ENCODE measurements at places on chromosomes 2 and 18.

GRCh38 chr2:216308576-216308975 lies 63.7 kb downstream of the MARCHF4 start:
- DNase-seq = no peak

- DNase-seq = no peak
Measured at GRCh38 chr2:154603682-154604081, 94.8 kb upstream of the KCNJ3 start.

- DNase-seq = no peak
Measured at GRCh38 chr18:48154828-48155227, 224.4 kb upstream of the SMAD2 start.

DNA sequence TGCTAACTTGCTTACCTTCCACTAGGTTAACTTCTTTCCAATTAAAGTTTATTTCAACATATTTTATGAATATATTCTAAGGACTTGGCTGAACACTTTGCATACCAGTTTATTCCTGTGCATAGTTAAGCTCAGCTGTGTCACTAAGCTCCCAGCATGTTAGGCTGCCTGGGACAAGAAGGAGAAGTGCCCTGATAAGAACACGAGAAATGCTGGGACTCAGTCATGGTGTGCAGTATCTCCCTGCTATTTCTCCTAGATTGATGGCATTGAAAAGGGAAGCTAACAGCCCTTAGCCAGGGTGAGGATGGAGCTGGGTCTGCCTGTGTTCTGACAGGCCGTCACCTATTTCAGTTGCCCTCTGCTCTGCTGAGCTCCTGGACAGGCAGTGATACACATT lies 164.3 kb downstream of the TRABD2A start:
- no peak for DNase-seq

DNA sequence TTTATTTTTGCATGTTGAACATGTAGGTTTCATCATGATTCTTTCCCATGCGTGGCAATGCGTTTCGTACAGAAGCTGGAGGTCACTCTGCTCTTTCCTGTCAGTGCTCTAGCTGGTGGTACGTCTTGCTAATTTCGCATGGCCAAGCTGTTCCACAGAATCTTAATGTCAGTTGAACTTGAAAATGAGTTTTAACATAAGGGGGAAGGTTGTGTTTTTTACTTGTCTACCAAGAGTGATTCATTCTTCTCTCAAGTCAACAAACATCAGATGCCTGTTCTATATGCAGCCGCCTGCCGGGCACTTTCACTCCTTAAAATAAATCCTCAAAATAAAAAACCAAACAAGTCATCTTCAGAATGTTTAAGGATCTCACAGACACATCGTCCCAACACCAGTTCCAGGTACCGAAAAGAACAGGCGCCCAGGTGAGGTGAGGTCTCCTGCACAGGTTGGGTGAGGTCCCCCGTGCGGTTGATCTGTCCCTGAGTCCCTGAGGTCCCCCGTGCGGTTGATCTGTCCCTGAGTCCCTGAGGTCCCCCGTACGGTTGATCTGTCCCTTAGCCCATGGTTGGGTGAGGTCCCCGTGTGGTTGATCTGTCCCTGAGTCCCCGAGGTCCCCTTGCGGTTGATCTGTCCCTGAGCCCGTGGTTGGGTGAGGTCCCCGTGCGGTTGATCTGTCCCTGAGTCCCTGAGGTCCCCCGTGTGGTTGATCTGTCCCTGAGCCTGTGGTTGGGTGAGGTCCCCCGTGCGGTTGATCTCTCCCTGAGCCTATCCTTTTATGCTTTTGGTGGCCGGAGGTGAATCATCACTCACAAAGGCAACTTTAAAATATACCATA lies 57.0 kb upstream of the KCNG2 start:
- no peak for DNase-seq

GRCh38 chr2:191064590-191064989 lies 50.6 kb upstream of the STAT1 start:
- no peak for DNase-seq

DNA sequence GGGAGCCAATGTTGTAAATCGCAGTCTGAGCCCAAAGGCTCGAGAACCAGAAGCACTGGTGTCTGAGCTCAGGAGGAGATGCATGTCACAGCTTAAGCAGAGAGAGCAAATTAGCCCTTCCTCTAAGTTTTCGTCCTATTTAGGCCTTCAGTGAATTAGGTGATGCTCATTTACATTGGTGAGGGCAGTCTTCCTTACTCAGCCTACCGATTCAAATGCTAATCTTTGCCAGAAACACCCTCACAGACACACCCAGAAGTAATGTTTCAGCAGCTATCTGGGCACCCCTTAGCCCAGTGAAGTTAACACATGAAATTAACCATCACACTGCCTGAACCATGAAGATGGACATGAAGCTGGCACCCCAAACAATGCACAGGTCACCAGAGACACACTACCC lies 385.1 kb downstream of the STK39 start:
- no peak for DNase-seq

- no peak for DNase-seq
Measured at GRCh38 chr2:239476757-239477585, 76.2 kb upstream of the HDAC4 start.

DNA sequence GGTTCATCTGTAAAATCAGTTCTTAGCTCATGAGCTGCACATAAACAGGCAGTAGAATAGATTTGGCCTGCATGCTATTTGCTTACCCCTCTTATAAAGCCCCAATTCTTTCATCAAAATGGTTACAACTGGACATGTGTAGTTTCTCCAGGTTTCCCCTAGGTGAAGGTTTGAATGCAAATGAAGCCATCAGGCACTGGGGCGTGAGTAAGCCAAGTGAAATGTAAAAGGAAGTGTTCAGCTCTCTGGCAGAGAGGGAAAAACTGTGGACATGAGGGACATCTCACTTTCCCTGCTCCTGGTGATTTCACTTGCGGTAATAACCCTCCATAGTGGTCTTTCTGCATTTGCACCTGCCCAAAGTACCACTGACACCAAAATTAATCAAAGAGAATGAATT lies 1402.3 kb upstream of the LRRTM1 start:
- no peak for DNase-seq

DNA sequence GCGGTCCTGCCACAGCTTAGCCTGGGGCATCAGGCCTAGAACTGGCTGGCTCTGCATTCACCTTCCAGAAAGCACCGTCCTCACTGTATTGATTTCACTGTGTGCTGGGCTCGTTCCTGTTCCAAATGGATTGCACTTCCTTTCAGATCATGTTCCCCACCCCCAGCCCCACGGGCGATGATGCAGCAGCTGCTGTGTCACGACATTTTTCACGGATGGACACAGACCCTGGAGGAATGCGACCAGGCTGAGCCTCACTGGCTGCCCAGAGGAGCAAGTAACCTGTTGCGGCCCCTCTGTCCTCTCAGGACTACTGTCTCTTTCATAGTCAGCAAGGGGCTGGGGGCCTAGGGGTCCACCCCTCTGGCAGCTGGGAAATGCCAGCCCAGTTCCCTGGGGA lies 50.3 kb downstream of the CAPN13 start:
- no peak for DNase-seq

- no peak for DNase-seq
Measured at GRCh38 chr2:241302083-241302482, 13.4 kb downstream of the HDLBP start.

DNA sequence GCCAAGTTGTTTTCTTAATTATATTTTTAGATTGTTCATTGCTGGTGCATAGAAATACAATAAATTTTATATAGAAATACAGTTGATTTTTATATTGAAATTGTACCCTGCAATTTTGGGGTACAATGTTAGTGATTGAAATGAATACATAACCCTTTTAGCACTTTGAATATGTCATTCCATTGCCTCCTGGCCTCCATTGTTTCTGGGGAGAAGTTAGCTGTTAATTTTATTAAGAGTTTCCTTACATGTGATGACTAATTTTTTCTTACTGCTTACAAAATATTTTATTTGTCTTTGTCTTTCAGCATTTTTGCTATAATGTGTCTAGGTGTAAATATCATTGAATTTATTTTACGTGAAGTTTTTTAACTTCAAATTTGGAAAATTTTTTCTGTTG lies 176.5 kb upstream of the DCC start:
- DNase-seq = no peak

DNA sequence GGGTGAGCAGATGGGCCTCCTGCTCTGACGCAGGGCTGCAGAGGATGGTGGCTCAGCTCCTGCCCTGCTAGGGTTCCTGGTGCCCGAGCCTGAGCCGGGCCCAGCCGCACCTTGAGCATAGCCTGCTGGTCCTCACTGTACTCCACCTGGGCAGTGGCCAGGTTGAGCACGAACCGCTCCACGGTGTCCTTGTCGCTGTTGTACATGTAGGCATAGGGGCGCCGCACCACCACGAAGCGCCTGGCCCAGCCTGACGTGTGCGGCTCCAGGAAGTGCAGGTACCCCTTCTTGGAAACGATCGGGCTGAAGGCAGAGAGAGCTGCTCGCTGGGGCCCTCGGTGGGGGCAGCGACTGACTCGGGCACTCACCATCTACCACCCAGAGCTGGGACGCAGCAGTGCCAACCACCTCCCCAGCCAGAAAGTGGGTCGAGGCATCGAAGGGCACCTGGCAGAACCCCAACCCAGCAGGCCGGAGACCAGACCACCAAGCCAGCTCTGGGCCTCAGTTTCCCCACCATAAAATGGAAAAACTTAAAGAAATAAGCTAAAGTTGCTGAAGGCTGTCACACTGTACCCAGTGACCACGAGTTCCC lies 27.3 kb downstream of the AQP12A start:
- no peak for DNase-seq

DNA sequence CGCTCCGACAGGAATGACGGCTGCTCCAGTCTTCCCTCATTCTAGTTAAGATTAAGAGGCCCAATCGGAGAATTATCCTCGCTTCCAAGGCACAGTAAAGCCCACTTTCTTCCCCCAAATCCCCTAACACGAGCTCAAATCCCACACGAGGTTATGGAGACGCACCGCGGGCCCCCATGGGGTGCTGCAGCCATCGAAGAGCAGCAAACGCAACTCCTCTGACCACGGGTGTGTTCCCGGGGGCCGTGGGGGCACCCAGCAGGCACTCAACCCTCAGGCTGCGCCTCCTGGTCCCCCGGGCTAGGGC lies 446 bp downstream of the COPS9 start:
- no peak for DNase-seq

- no peak for DNase-seq
Measured at GRCh38 chr2:216283038-216283900, 89.0 kb downstream of the MARCHF4 start.

DNA sequence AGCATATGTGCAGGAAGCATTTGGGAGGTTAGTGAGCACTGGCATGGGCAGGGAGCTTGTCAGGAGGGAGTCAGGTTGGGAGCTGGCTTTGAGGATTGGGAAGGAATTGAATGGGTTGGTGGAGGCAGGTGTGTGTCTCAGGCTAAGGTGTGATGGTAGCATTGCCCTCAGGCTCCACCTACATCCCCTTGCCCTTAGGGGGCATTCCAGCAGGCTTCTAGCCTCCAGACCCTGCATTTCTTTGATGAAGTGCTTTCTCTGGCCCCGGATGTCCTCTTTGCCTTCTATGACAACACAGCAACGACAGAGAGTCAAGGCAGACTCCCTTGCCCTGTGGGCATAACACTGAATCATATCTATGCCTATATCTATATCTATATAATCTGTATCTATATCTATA lies 13.5 kb downstream of the RHBDD1 start:
- no peak for DNase-seq

- no peak for DNase-seq
Measured at GRCh38 chr18:62767321-62767720, 52.0 kb downstream of the PHLPP1 start.

- DNase-seq = no peak
Measured at GRCh38 chr2:233449081-233449901, 95.0 kb downstream of the DGKD start.

GRCh38 chr2:140863713-140864112 lies 1267.1 kb downstream of the LRP1B start:
- peak; percentile 9 for DNase-seq

DNA sequence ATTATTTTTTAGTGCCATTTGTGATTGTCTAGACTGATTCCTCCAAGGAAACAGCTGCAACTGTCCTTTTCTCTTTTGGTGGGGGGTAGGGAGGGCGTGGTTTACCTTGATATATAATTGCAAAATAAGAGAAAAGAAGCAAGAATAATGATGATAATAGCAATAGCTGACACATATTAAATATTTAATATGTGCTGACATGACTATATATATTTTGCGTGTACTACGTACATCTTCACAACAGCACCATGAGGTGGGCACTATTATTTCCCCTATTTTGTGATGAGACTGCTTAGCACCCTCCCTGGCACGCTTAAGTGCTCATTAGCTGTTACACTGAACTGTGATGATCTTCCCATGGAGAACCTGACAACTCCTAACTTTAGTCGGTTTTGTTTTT lies 39.4 kb downstream of the TNFRSF11A start:
- DNase-seq = no peak

- DNase-seq = no peak
Measured at GRCh38 chr2:109582928-109583895, 30.6 kb downstream of the SEPTIN10 start.

DNA sequence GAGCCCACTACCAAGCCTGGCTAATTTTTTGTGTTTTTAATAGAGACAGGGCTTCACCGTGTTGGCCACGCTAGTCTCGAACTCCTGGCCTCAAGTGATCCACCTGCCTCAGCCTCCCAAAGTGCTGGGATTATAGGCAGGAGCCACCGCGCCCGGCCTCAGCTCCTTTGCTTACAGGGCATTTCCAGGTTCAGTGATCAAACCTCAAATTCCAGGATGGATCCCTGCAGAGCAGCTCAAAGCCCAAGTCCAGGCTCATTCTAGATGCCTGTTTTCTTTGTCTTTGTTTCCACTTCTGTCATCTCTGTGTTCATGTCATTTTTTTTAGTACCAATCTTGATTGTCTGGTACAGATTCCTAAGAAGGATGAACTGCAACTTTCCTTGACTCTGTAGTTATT lies 41.9 kb downstream of the TNFRSF11A start:
- DNase-seq = no peak

- DNase-seq = no peak
Measured at GRCh38 chr18:61851940-61852451, 40.8 kb downstream of the RNF152 start.

DNA sequence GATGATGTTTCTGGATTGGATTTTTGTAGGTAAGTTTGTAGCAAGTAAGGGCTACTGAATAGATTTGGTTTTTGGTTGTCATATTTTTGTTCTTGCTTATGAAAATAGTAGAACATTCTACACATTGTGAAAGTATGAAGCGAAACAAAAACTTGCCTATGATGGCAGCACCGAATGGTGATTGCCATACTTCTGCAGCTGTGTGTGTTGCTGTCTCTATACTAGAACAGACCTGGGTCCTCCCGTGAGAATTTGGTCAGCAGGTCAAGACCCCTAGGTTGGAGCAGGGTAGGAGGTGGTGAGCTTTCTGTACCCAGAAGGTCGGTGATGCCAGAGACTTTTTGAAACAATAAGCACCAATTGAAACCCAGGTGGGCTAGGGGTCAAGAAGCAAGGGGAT lies 322.6 kb downstream of the PRKCE start:
- DNase-seq = no peak

GRCh38 chr2:152500772-152501171 lies 165.8 kb downstream of the FMNL2 start:
- DNase-seq = no peak

- DNase-seq = peak; percentile 11
Measured at GRCh38 chr18:59877361-59877760, 22.4 kb upstream of the PMAIP1 start.

DNA sequence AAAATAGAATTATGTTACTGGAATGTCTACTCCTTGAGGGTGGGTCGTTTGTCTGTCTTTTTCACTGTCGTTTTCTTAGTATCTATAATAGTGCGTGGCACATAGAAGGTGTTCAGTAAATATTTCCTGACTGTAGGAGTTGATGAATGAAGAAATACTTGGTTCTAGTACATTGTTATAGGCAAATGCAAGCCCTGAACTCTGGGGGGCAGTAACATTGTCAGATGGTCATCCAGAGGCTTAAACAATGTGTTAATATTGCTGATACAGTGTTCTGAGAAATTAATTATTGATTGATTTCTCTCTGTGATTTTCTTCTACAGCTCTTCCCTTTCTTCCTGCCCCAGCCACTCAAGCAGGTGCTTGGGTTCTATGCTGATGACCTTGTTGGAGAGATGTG lies 24.4 kb upstream of the THOC1 start:
- no peak for DNase-seq
